Activated CD4-positive, CD25-positive, alpha-beta regulatory T cell treated with anti-CD3 and anti-CD28 coated beads, Interleukin-2, amount 50 U/mL, for 16 hours (primary cell): ENCODE measurements at places on chromosomes 3 and 15.

- no peak for DNase-seq
Observed at GRCh38 chr3:79953591-79954101, 185.8 kb upstream of the ROBO1 start.

DNA sequence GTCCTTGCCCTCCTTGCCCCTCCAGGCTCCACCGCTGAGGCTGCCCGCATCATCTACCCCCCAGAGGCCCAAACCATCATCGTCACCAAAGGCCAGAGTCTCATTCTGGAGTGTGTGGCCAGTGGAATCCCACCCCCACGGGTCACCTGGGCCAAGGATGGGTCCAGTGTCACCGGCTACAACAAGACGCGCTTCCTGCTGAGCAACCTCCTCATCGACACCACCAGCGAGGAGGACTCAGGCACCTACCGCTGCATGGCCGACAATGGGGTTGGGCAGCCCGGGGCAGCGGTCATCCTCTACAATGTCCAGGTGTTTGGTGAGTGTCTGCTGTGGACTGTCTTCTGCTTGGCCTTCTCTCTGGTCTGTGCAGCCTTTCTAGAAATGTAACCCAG, 61.0 kb downstream of the BOC start:
- DNase-seq, result no peak

- DNase-seq, result no peak
Observed at GRCh38 chr15:69116391-69116790, 44.0 kb upstream of the GLCE start.

DNA sequence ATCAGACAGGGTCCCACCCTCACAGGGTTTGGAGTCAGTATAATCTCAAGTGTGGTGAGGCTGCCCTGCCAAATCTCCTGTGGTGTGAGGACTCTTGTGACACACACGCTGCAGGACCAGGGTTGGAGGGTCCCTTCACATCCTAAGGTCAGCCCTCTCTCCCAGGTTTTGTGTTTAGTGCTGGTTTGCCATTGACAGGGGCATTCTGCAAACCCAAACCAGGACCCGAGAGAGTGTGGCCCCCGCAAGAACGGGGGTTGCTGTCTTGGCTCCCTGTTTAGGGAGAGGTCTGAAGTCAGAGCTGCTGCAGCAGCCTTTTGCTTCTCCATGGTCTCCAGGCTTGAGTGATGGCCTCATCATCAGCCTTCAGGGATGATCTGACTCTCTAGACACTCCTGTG, 14.7 kb downstream of the FAM107A start:
- DNase-seq, result no peak

DNA sequence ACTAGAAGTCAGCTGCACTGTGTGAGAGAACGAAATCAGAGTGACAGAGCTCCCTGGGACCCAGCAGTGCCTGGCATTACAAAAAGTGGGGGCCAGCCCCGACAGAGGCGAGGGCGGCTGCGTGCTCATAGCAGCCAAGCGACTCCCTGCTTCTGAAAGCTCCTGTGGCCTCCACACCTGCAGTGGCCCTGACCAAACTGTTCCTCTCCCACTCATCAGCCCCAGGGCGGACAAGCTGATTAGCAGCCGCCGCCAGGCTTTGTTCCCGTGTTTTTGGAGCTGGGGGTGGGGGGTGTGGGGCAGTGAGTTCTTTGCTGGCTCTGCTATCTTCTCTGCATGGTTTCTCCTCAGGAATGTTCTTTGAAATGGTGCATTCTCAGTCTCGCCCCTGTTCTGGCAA, 58.1 kb downstream of the DGKG start:
- DNase-seq, result no peak

DNA sequence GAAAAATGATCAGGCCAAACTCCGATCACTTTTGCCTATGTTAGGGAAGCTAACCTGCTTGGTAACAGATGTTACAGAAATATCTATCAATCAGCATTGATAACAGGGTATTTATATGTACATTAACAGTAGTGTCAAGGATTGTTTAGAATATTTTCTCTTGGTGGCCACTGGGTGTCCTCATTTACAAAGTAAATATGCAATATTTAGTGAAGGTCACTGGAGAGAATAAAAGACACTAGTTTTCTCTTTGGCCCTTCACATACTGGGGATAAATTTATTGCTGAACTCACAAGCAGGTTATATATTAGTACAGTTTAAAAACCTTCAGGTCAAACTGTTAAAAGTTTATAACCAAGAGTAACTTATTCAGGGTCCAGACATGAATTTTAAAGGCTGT, 69.0 kb downstream of the TIGIT start:
- no peak for DNase-seq

DNA sequence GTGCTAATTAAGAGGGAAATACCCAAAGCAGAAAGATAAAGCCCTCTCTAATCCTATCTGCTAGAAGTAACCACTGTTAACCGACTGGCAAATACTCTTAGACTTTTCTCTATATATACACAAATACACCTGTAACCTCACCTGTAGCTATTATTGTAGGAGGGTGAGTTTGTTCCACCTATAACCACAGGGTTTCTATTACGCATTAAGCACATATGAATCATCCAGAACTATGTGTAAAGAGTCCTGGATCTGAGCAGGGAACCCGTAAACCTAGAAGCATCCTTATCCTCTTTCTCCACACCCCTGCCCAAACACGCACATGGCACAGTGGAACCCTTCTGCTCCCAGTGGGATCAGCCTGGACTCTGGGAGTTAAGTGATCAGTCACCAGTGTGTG, 172.8 kb upstream of the C2CD4B start:
- DNase-seq, result no peak

- no peak for DNase-seq
Observed at GRCh38 chr15:50192926-50193620, 11.1 kb downstream of the SLC27A2 start.

GRCh38 chr3:104349836-104350235, 1016.9 kb upstream of the ALCAM start:
- no peak for DNase-seq

DNA sequence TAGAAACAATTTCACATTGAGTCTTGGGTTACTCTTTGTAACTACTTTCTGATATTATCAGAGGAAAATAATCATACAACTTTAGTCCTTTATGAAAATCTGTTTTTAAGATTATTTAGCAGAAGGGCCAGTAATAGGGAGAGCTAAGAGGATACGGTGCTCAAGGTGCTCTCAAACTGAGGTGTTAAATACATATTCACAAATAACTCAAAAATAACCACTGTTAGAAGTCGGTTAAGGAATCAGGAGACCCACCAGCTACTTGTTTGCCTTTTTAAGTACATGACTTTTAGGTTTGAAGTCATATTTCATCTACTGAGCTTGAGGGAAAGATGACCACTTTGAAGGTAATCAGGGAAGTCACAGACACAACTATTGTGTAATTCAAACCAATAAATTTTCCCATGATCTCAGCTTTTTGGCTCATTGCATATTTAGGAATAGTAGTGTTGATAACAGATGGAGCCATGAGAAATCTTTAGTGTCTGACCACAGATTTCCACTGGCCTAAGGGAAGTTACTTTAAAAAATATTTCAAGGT, 1.4 kb upstream of the RSRC1 start:
- no peak for DNase-seq

- DNase-seq, result no peak
Observed at GRCh38 chr3:132325634-132326033, 8.4 kb downstream of the ACP3 start.

DNA sequence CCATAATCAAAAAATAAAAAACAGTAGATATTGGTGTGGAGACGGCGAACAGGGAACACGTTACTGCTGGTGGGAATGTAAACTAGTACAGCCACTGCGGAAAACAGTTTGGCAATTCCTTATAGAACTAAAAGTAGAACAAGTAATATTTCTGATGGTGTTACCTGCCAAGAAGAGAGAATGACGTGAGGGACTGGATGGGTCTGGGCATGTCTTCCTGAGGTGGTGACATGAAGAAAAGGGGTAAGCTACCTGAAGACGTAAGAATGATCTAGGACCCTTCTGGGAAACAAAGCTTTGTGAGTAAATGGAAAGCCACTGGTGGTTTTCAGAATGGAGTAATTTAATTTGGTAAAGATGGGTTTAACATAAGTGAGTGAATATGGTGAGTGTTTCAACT, 19.4 kb upstream of the PLOD2 start:
- DNase-seq, result no peak

DNA sequence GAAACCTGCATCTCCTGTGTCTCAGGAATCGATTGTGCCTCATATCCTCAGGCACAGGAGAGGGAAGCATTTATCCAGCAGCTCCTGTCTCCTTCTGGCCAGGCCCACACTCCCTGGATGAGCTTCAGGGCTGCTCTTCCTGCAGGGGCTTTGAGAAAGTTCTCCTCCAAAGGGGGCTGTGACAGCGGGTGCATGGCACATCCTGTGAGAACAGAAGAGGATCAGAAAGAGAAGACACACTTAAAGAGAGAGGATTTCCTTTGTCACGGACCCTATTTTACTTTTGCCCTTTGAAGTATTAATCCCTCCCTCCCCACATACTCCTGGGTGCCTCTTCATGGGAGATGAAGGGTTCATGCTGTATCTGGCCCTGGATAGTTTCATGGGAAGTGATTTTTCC, 46.0 kb downstream of the MFSD1 start:
- no peak for DNase-seq

DNA sequence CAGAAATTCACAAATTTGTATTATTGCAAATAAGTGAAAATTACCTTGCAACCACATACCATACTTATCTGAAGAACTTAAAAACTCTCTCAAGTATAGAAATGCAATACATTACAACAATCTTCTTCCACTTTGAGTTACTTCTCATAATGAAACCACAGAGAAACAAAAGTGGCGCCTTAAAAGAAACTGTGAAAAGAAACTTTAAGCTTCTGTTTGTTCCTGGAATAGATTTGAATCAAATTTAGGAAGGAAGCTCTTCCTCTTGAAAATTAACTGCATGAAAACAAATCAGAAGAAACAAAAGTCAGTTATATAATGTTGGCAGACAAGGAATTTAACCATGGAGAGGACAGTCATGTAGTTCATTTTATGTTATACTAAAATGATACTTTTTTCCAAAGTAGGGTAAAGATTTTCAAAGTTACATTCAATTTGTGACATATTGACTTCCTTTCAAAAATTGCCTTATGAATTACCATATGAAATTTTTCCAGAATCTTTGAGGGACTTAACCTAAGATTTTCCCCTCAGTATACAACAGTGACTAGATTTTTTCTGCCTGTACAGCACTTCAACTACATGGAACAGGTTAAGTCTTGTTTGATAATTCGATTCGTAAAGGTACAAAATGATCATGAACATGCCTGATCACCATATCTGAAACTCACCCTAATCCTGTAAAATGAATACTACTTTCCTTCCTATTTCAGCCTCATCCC, 57.6 kb upstream of the TNFSF10 start:
- DNase-seq, result no peak

- DNase-seq, result no peak
Observed at GRCh38 chr15:42863572-42864239, 56.9 kb downstream of the TTBK2 start.

DNA sequence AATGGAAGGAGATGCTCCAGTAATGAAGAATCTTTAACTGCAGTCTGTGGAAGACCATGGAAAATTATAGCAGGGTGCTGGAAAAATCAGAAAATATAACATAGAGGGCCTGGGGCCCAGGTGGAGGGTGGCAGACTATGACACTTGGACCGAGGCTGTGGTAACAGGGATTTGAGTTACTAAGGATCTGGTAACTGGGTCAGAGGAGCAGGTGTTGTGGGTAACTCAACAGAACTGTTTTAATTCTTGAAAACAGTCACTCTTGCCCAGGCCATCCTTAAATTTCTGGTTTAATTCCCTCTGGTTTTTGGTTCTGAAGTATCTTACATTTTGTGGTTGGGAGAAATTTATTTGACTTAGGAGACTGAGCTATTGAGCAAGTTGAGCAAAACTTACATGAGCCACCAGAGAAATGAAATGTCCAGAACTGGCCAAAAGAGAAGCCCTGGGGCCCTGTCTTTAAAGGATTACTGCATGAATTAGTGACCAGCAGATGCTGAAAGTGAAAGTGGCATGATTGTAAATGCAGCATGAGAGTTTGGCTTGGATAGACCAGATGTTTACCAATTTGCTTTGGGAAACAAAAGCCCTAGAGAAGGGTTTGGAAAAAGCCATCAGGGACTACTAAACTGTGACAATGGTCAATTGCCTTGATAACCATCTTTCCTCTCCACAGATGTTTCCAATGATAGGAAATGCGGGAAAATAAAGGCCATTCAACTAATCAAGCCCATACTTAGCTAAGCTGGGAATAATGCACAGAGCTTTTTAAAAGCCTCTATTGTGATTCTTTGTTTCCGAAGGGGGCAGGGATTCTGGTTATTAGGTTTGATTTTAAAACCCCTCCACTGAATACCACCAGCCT, 374.9 kb upstream of the TGFBR2 start:
- DNase-seq, result no peak

DNA sequence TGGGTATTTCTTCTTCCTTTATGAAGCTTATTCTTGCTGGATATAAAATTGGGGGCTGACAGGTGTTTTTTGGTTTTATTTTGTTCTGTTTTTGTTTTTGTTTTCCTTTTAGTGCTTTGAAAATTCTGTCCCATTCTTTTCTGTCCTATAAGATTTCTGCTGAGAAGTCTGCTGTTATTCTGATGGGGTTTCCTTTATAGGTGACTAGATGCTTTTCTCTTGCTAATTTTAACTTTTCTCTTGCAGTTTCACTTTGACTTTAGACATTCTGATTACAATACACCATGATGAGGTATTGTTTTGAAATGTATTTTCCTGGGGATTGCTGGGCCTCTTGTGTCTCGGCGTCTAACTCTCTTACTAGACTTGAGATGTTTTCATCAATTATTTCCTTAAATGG, 22.8 kb downstream of the TTC14 start:
- no peak for DNase-seq

- no peak for DNase-seq
Observed at GRCh38 chr3:189058071-189058470, 113.7 kb upstream of the TPRG1 start.

DNA sequence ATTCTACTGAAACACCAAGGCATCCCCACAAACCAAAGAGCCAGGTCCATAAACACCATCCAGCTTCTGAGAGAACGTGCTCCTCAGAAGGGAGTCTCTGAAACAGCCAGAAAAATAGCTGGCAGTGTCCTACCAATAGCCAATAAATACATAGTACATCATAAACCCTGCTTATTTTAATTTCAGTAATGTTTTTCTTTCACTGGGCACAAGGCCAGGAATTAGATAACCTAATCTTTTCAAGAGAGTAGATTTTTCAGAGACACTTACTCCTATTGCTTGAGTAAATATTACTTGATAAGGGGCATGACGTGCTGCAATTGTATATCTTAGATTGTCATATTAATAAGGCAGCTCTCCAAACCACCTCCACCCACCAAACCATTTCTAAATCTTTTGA, 22.7 kb downstream of the GADL1 start:
- no peak for DNase-seq

DNA sequence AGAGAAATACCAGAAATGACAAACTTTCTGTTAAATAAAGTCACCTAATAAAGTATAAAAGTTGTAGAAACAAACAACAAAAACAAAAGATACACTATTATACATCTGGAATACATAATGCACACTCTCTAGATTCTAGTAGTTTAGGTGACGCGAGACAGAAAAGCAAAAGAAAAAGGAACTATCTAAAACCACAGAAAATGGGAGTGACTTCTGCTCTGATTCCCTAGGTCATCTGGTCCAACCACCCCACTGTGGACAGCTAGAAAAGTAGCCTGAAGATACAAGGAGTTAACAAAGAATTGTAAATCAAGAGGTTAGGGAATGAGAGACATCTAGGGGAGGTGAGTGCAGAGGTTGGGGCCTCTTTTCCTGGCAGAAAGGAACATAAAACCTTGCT, 39.1 kb downstream of the DHX36 start:
- DNase-seq, result no peak
